ENCODE measurements at places on chromosomes 1 and 21.

DNA sequence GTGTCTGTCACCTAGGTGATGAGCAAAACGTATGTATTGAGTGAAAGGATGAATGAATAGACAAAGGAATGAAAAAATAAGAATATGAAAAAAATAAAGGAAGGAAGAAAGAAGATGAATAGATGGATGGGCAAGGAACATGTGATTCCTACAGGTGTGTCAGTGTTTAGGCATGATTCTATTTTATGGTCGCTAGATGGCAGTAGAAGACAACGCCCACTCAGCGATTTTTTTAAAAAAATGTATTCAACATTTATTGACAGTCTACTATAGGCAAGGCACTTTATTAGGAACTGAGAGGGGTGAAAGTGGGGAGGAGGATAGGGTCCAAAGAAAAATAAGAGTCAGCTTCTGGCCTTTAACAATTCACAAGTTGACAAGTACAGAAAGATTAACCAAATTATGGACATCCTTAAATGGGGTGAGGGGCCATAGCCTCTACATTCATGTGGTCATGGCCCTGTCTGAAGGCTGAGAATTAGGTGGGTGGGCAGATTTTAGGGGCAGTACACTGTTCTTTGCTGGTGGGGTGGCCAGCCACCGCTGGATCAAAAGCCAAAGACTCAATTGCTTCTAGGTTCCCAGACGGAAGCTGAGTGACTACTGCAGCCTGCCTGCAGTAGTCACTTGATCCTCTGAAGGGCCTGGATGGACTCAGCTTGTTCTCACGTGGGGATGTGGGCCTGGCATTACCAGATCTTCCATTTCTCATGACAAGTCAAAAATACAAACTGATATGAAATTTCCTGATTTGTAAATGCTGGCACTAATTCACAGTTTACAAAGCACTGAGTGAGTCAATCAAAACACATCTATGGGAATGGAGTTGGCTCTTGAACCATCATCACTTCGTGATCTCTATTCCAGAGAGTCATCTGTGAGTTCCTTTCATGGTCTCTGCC, 83.9 kb downstream of the FASLG start:
- DNase-seq = no peak

DNA sequence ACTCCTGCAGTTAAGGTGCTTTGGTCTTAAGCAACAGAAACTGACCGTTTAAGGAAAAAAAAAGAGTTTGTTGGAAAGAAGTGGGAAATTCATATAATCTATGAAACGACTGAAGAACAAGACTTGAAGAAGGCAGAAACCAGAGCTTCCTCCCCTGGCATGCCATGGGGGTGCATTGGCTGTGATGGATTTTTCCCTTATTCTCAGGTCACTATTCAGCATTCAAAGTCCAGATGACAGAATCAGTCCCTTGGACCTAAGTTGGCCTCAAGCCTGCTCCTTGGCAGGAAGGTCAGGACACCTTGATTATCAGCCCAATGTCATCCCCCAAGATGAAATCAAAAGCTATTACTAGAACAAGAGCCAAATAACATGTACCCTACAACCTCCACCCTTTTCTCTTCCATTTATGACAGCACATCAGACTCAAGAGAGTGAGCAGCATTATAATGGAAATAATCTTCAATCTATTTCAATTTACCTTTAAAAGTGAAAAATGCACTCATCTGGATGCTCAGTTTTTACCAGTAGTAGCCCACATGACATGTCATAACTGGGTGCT, 15.8 kb upstream of the TMEM9 start:
- no peak for DNase-seq

DNA sequence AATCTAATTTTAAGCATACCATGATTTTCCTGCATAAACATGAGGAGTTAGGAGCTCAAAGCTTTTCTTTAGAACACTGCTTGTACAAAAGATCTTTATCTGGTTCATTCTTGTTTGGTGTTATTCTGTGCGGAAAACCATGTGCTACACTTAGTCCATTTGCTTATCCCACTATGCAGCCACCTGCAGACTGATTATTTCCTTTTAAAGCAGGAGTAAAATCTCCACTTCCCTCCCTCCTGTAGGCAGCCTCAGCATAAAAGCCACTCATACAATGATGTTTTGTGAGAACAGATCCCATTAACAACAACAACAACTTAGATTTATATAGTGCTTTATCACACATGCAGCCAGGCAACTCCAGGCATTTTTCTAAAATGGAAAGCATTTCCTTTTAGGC, 355.3 kb upstream of the NEGR1 start:
- no peak for DNase-seq

DNA sequence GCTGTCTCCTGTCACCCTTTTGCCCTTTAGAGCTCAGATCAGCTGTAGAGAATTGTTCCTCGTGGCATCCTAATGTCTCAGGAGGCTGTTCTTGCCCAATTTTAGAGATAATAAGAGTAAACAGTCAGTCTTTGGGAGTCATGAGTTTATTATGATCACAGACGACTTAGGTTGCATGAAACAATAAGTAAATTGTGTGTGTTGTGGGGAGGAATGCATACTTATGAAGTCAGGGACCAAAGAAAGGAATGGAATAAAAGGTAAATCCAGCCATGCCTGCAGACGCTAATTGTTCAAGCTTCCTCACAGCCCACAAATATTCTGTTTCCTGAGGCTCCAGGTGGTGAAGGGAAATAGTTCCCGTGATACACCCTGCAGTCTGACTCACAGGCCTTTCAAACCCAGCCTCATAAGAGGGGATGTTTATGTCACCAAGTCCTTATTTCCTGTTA, 897 bp downstream of the EPHX4 start:
- DNase-seq = no peak

DNA sequence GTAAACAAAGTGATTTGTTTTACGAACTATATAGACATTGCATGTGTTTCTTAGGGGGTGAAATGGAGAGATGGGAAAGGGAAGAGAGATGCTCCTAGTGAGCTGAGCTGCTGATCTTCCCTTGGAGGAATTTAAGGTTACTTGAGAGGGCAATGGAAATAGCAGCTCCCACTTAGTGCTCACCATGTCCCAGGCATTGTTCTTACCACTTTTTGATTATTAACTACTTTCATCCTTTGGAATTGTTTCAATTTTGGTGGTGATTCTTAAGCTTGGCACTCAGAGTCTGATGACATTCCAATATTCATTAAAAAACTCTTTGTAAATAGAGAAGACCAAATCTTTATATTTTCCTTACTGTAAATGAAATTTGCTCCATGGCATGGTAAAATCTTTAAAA, 124.9 kb downstream of the ITSN1 start:
- no peak for DNase-seq

- no peak for DNase-seq
Measured at GRCh38 chr21:41211060-41211805, 43.3 kb downstream of the BACE2 start.

- DNase-seq = no peak
Measured at GRCh38 chr1:183987593-183988318, 49.8 kb downstream of the COLGALT2 start.

All from osteoblast (primary cell).